ENCODE measurements at places on chromosomes 3 and 15.

DNA sequence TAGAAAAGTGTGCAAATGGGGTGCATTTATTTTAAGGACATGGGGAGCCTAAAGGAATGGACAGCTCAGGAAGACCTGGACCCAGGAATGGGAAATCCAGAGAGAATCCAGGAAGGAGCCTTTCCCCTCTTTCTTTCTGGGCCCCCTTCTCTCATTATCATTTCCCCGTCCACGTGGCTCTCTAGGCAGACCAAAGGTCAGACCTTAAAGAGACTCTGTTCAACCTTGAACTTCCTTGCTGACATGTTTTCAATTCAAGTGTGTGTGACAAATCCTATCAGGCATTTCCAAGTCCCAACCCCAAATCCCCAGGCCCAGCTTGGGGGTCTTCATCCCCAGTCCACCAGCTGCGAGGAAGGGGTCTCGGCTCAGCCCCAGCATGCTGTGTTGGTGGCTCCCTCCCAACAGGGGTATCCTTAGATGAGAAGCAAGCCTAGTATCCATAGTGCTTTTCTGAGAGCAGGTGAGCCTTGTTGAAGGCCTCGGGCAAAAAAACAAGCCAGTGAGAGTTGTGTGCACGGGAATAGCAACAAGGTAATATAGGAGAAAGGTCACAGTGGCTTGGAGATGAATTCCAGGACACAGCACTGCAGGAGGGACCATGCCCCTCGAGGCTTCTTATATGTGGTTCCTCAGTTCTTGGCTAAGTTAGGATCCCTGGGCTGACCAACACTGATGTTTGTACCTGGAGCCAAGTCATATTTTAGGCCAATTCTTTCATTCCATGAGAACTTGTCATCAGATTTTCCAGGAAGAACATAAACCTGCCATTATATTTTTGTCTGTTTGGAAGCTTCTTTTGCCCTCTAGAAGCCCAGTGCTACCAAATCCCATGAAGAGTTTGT is 130.0 kb downstream of the ASB7 start:
- no peak for DNase-seq

- no peak for DNase-seq
Measured at GRCh38 chr3:179957264-179957845, 79.4 kb downstream of the PEX5L start.

- no peak for DNase-seq
Measured at GRCh38 chr3:41602121-41602520, 359.8 kb downstream of the ULK4 start.

GRCh38 chr3:86934851-86935250 is 56.1 kb downstream of the VGLL3 start:
- DNase-seq: no peak

DNA sequence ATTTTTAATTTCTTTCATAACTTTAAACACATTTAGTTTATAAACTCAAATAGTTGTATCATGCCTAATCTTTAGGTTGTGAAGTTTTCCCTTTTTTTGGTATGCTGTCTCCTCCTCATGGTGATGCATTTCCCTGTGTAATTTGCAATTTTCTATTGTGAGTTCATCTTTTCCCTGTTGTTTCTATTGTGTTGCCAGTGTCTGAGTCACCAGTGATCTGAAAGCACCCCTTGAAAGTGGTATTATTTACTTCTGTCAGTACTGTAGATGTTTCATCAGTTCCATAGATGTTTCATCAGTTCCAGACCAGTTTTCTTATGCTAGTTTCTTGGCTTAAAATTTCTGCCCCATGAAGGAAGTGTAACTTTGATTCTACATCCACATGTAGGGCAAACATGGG is 80.6 kb downstream of the OXSM start:
- DNase-seq: no peak
